ENCODE measurements at places on chromosomes 12 and 14.

GRCh38 chr14:23617539-23617938 lies 18.6 kb upstream of the DHRS2 start:
- no peak for DNase-seq

GRCh38 chr12:26106347-26106746 lies 18.5 kb downstream of the BHLHE41 start:
- DNase-seq, result no peak

GRCh38 chr14:52836063-52836462 lies 44.7 kb upstream of the GNPNAT1 start:
- DNase-seq, result no peak

DNA sequence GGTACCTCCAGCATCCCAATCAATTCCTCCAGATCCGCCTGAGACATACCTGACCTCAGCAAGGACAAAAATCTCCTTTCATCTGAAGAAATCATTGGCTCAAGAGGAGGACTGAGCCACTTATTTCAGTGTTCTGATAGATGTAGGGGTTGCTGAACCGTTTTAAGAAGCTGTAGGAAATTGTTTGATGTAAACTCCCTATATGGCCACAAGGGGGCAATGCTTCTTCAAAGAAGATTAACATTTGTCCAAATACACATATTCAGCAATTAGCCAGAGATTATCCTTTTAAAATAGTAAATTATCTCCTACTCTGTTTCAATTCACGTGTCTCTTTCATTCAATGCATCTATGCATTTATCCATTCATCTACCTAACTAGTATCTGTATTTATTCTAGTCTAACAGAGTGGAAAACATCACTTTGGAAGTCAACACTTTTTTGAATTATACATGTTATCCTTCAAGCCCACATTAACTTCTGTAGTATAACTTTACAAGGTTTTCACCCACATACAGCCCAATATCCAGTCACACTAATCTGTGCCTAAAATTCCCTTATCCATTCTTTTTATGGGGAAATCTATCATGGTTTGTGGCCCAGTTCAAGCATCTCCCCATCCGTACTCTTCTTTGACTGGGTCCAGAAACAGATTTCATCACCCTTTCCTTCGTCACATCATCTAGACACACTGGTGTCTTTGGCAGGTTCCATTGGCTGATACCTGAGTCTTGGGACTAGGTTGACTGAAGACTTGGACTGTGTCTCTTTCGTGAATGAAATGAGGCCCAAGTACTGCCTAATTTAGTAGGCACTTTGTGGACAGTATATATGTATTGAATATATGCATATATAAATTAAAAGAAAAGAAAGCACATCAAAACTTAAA lies 411.0 kb upstream of the OR4E1 start:
- DNase-seq, result no peak

- DNase-seq, result no peak
These were observed 3.5 kb downstream of the SMCO2 start for GRCh38 chr12:27449893-27450534.

DNA sequence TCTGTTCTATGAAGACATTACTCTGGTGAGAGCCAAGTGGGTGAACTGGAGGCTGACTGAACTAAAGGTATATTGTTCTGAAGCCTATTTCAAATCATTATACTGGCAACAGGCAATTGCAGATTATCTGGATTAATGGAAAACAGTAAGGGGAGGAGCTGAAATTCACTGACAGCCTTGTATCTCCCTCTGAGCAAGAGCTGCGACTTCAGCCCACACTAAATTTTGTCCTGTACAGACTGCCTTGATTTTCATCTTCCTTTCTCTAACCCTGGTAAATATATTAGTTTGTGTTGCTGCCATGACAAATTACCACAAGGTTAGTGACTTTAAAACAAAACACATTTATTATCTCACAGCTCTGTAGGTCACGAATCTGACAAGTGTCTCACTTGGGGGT lies 231.1 kb downstream of the SLC2A13 start:
- DNase-seq, result no peak

All from activated T-cell treated with anti-CD3 and anti-CD28 coated beads for 1 hour (primary cell).